ENCODE measurements at places on chromosomes 1 and 21.

- DNase-seq: no peak
Observed at GRCh38 chr21:35345954-35346353, 296.9 kb upstream of the RUNX1 start.

DNA sequence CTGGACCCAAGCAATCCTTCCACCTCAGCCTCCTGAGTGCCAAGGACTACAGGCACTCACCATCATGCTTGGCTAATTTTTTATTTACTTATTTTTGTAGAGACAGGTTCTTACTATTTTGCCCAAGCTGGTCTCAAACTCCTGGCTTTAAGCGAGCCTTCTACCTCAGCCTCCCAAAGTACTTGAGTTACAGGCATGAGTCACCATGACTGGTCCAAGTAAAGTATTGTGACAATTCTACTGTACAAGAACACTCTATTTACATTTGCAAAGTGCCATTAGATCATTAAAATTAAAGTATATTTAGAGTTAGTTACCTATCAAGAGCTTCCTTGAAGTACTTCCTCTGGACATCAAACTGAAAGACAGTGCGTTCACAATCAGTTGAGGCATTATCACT is 44.8 kb downstream of the NRDC start:
- DNase-seq: no peak

GRCh38 chr1:95640746-95641145 is 406.7 kb downstream of the RWDD3 start:
- DNase-seq: peak; percentile 22

- DNase-seq: no peak
Observed at GRCh38 chr1:102420034-102420433, 423.3 kb upstream of the OLFM3 start.

- DNase-seq: no peak
Observed at GRCh38 chr1:236753516-236753915, 41.6 kb upstream of the MTR start.

DNA sequence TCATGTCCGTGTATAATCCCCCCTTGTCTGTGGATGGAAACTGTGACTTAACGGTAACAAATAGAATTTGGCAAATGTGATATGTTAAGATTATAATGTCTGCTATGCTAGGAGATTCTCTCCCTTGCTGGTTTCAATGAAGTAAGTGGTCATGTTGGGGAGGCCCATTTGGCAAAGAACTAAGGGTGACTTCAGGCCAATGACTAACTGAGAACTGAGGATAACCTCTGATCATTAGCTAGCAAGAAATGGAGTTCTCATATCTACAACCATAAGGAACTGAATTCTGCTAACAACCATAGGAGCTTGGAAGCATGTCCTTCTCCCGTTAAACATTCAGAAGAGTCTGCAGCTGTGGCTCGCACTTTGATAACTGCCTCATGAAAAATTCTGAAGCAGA is 2.3 kb downstream of the IFI44L start:
- DNase-seq: no peak
